ENCODE measurements at places on chromosomes 3 and 15. TPM values are rescaled to one million over a fixed set of nuclear protein-coding genes. Genes with fewer than 3 reads are reported as not detected.

DNA sequence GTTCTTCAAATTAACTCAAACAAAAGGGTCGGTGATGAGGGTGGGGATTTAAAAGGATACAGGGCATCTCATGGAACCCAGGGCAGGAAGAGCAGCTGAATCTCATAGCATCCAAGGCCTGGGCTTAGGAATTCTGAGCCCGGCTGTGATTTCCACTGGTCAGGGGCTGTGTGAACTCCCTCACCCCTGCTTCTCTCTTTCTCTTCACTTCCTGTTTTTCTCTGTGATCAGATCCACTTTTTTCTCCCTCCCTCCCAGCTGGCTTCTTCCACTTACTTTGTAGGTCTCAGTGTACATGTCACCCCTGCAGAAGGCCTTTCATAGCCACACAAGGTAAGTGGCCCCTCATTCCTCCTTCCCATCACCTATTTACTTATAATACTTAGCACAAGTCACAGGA is 68.2 kb upstream of the CORO2B start:
- no peak for DNase-seq

DNA sequence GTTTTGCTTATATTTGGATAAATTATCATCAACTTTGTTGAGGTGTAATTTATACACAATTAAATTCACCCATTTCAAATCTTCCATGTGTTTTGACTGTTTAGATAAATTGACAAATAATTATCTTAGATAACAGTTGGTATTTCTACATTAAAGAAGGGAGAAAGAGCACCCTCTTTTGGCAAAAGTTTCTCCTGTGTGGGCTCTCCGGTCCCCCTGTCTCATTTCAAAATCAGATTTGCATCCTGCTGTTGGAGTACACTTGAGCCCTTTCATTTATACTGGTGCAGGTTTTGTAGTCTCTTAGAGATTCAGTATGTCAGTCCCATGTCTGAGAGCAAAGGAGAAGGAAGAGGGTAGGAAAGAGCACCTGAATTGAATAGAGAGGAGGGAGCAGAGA is 49.4 kb downstream of the NKIRAS1 start:
- DNase-seq = no peak

DNA sequence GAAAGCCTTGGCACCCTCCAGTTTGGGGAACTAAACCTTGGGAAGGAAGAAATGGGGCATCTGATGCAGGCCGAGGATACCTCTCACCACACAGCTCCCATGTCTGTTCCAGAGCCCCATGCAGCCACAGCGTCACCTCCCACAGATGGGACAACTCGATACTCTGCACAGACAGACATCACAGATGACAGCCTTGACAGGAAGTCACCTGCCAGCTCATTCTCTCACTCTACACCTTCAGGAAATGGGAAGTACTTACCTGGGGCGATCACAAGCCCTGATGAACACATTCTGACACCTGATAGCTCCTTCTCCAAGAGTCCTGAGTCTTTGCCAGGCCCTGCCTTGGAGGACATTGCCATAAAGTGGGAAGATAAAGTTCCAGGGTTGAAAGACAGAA is 7.7 kb downstream of the MAP1A start:
- no peak for DNase-seq

DNA sequence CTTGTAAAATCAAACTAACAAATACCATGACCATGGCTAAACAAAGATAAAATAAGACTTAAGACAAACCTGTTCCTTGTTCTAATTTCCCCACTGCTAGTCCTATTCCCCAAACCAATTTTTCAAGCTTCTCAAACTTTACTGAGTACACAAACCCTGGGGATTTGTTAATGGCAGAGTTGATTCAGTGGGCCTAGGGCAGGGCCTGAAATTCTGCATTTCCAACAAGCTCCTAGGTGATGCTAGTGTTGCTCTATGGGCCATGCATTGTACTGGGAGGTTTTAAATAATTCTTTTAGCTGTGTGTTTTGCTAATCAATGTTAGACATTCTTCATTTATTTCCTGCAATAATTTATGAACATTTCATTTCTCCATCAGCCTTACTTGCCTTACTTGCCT is 13.3 kb upstream of the CCR9 start:
- no peak for DNase-seq

DNA sequence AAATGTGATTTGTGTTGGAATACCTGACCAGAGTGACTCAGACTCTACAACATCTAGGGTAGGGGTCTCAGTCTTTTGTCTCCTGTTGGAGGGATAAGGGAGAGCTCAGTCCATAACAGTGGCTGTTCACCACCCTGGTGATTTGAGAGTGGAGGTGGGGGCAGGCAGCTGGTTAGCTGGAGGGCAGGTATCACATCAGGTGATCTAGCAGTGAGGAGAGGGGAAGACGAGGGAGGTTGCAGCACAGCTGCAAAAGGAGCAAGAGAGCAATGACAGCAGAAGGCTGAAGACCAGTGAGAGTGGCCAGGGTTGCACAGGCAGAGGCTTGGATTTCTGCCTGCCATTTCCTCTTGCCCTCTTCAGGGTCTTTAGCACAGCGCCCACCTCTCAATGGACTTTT is 38.4 kb downstream of the PLCL2 start:
- no peak for DNase-seq

- no peak for DNase-seq
These were observed 74.3 kb upstream of the TSEN2 start for GRCh38 chr3:12409684-12410596.

GRCh38 chr3:194560047-194560446 is 73.2 kb downstream of the TMEM44 start:
- no peak for DNase-seq

DNA sequence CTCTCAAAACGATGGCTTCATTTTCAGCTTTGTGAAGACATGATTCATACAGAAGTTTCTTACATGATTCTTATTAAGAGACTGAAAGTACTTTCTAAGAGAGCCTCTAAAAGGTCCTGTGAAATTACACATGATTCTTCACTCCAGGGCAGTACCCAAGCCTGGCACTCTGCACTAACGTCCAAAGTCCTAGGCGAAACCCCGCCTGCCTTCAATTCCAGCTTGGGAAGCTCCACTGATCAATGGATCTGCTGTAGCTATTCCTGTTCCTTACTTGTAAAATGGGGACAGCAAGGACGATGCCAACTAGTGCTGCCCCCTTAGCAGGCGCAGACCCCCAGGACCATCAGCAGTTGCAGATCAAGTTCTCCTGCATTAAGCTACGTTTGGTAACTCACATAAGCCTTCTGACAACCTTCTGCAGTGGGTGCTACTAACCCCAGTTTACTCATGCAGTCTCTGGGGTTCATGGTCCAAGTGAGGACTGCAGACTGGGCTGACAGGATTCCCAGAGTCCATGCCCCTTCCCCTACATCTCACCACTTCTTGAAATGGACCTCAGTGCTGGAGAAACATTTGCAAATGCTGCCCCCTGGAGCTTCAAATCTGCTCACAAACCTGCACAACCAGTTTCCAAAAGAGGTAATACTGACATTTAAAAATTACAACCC is 10.6 kb downstream of the CHCHD4 start:
- no peak for DNase-seq

GRCh38 chr3:117756563-117756962 is 1047.0 kb downstream of the TUSC7 start:
- no peak for DNase-seq

DNA sequence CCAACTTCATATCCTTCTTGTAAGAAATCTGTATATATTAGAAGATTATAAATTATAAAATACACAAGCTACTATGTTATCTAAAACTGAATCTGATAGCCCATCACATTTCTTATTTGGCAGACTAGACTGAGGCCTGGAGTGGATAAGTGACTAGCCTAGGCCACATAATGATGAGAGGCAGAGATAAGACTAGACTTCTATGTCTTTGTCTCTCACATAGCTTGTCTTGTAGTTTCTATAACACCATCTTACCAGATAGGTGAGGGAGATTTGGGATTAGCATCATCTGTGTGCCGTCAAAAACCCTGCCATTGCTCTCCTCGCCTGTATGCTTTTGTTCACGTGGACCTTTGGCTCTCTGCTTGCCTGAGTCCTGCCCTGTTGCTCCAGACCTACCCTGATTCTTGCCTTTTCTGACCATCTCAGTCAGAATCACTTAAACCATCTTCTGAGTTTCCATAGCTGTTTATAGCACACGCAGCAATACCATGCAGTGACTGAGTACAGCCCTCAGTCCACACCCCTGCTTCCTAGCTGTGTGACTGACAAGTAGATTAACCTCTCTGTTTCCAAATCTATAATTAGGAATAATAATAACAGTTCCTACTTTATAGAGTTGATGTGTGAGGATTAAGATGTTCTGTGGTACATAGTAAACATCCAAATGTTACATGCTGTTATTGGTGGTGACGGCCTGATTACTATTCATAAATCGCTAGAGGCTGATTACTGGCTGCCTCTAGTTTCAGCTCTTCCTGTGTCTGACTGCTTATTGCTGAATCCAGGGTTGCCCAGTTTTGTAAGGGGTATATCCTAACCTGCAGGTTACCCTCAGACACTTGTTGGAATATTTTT is 49.7 kb downstream of the PDE8A start:
- DNase-seq = no peak

DNA sequence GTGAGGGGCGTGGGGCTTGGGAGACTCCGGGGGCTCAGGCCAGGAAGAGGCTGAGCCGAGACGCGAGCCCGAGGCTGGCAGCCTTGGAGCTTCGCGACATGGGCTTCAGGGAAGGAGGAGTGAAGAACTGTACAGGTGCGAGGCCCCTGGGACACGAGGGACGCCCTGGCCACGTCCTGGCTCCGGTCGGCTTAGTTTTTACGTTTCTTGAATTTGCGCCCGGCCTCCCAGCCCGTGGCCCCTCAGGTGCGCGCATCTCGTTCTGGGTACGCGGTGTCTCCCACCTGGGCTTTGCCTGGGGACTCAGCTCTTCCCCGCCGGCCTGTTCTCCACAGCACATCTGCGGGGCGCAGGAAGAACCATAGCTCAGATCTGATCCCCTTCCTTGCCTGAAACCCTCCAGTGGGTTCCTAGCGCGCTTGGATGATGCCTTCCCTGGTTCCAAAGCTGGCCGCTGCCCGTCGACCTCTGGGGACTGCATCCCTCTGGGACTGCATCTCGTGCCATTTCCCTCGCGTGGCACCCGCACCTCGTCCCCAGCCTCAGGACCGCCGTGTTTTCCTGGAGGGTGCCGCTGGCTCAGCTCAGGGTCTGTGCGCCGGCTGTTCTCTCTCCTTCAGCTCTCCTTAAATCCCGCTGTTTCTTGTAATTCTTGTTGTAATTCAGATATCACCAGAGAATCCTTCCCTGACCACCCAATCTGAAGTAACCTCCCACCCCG is 614 bp downstream of the CHCHD6 start:
- DNase-seq = peak; percentile 48

The MYH15 gene
- total RNA-seq = 0.31 TPM

The OR5H1 gene
- not detected for total RNA-seq

The IL17RC gene
- 4.5 TPM for total RNA-seq

The LINGO1 gene
- 45.7 TPM for total RNA-seq

The PRRT3 gene
- 4.1 TPM for total RNA-seq
